Left renal cortex interstitium (tissue), 4 donors: ENCODE measurements at places on chromosomes 2 and 18. TPM values are rescaled to one million over a fixed set of nuclear protein-coding genes. Genes with fewer than 3 reads are reported as not detected.

Gene B3GNT7
- polyA plus RNA-seq, result 4.2 TPM

Gene ANKRD30B
- 0.13 TPM for polyA plus RNA-seq

DNA sequence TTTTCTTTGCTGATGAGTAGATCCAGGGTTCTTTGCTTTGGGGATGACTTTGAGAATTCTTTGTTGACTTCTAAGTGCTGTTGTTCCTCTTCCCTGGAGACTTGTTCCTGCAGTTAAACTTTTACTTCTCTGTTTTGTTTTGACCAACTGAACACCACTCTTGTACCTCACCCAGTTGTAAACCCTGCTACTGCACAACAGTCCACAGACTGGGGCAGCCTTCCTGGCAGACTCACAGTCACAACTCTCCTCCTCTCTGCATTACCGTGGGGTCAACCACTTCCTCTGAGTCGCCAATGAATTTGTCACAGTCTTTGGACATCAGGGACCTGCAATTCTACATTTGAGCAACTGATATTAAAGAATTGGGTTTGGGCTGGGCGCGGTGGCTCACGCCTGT, 3.8 kb upstream of the SLC8A1 start:
- no peak for DNase-seq

GRCh38 chr2:241904011-241904718, 34.6 kb downstream of the RTP5 start:
- DNase-seq, result no peak

DNA sequence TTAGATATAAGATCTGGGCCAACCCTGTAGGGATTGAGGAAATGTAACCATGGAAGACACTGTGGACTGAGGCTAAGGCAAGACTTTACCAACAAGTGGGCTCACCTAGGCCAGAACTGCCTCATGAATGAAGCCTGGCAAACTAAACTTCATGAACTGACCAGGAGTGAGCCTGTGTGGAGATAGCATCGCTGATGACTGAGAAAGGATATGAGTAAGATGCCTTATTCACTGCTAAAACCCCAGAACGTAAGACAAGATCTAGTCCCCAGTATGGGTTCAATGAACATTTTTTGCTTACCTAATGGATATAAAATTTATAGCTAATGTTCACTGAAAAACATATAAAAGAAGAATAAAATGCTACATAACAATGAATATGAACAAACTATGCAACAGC, 399.8 kb downstream of the SATB2 start:
- no peak for DNase-seq

DNA sequence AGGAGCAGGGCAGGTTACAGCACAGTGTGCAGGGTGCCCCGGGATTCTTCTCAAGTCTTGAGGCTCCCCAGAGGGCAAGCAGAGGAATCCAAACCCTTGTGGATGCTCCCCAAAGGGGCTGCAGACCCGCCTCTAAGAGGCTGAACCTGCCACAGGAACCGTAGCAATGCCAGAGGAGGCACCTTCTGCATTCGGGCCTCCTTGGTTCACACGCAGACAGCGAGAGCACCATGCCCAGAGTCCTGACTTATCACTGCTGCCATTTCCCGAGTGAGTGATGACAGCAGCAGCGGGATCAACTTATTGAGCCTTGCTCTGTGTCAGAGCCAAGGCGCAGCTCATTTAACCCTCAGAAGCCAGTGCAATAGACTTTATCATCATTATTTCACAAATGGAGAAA, 203.5 kb downstream of the CTIF start:
- DNase-seq, result no peak

- DNase-seq, result no peak
Observed at GRCh38 chr2:190843890-190844699, 36.5 kb upstream of the GLS start.
